HAP-1 (cell line): ENCODE measurements at places on chromosomes 12 and 14.

GRCh38 chr12:101781834-101782233, 42.6 kb upstream of the SYCP3 start:
- DNase-seq, result no peak

GRCh38 chr12:108065069-108065468, 64.0 kb upstream of the WSCD2 start:
- DNase-seq, result no peak

GRCh38 chr12:49784756-49785409, 43.3 kb downstream of the NCKAP5L start:
- DNase-seq, result no peak

GRCh38 chr12:103401421-103401820, 94.3 kb downstream of the C12orf42 start:
- no peak for DNase-seq

GRCh38 chr14:98249057-98249456, 1022.9 kb downstream of the BCL11B start:
- DNase-seq, result no peak
